ENCODE measurements at places on chromosomes 1 and 21.

DNA sequence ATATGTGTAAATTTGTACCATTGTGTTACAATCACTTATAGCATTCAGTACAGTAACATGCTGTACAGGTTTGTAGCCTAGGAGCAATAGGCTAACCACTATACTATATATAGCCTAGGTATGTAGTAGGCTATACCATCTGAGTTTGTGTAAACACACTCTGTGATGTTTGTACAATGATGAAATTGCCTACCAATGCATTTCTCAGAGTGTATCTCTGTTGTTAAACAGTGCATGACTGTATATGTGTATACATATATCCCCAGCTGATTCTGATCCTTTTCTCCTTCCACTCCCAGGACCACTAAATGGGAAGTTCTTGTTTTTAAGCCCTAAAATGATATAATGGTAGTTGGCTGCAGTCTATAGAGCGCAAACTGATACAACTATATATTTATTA lies 7.8 kb downstream of the GNPAT start:
- DNase-seq: no peak

DNA sequence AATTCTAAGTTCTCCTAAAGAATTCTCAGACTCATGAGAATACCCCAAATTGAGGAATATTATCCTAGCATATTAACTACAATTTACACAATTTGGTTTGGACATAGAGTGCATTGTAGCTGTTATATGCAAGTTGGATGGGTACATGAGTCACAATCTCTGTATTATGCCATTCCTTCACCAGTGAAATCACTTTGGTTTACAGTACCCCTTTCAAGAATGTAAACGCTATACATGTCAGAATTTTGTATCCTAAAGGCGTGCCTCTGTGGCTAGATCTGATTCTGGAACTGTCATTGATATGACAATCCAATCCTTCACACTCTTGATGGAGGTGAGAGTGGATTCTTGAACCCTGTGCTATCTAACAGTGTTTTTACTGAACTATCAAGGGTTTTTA lies 6.7 kb upstream of the IL10RB start:
- DNase-seq: no peak

DNA sequence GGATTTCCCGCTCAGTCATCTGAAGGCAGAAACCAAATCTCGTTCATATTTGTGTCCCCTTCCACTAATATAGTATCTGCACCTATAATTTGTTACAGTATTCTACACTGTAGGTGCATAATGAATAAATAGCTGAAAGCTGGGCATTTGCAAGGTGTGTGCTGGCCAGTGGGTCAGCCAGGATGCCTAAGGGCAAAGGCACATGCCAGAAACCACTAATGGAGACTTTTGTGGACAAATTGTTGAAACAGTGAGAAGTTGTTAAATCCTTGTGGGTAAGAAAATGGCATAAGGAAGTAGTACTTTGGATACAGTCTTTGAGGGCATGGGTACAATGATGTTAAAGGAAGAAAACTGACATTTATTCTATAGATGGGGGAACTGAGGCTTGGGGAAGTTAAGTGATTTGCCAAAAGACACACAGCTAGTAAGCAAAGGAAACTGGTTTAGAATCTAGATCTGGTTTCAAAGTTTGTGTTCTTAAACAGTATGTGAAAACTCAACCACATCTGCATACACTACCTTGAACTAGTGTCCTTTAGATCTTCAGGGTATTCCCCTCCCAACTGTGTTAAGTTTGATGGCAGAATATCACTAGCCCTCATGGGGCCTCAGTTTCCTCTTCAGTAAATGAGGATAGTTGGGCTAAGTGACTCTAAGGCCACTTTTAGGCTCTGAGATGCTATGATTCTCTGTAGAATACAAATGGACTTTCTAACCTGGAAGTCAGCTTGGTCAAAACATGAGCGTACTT lies 26.5 kb upstream of the LRRC8C start:
- no peak for DNase-seq

DNA sequence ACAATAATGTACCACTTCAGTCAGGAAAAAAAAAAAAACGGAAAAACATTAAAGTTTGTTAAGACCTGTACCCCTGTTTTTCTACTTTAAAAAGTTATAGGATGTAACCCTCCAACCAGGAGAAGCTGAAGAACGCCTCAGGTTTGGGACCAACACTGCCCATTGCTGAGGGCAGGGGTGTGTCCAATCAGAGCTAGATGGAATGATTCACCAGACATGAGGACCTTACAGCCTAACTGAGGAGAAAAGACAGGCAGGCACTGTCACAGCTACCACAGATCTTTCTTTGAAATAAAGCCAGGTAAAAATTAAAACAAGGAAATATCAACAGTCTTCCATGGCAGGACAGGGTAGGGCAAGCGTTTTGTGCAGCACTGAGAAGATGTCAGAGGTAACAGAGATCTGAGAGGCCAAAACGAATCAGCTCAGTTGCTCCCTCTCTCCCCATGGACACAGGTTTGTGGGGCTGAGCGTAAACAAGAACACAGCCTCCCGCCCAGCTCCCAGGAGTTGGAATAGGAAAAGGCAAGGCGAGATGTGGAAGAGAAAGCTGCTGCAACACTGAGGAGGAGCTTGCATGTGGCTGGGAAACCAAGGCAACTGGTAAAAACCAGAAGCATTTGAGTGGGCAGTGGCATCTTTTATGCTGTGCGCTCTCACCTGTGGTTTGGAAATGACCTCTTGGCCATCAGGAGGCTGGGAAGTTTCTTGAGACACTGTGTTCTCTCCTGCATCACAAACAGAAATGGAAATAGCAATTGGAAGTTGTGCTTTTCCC lies 34.0 kb downstream of the SEC16B start:
- DNase-seq: no peak

DNA sequence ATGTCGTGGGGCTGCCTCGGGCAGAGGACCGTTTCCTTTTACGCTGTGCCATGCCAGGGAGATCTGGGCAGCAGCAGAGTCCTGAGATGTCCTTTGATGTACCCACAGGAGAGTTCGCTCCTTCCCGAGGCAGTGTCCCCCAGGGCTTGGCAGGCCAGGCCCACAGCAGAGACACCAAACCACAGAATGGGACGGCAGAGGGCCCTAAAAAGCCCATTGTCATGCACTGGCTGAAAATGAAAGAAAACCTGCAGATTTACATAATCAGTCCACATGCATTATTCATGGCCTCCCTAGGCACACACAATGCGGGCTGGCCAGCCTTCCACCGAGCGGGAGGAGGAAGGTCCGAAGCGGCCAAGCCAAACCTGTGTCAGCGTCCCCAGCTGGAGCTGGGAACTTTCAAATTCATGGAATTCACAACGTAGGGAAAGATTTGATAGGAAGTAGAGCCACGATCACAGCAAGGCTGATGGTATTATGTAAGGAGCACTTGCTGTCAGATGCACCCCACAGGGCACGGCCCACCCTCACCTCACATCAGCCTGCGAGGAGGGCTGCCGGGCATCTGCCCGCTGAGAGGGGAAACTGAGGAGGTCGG lies 25.3 kb upstream of the EFHD2 start:
- no peak for DNase-seq

DNA sequence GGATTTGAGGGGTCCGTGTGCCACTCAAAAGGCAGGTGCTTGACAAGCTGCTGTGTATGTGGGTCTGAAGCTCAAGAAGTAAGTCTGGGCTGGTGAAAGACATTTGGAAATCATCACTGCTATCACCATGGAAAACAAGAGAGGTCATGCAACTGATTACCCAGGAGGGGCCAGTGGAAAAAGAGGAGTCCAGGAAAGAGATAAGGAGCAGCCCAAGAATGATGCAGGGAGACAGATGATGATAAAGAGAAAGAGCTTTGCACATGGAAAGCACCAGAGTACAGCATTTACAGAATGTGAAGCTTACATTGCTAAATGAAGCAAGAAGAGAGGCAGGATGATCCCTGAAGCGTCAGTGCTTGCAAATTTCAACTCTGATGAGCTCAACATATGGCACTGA lies 203.2 kb downstream of the SETD4 start:
- DNase-seq: no peak

DNA sequence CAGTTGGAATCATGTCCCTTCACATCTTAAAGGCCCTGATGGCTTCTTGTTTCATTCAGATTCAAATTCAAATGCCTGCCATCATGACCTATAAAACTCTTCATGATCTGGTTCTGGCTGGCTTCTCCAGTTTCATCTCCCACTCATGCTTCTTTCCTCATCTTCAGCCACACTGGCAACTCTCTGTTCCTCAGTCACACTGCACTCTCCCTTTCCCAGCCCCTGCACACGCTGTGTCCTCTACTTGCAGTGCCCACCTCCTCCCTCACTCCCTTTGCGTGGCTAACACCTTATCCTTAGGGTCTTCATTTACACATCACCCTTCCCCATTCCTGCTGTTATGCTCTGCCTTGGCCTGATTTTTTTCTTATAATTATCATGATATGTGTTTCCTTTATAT lies 120.6 kb upstream of the LMO4 start:
- no peak for DNase-seq

DNA sequence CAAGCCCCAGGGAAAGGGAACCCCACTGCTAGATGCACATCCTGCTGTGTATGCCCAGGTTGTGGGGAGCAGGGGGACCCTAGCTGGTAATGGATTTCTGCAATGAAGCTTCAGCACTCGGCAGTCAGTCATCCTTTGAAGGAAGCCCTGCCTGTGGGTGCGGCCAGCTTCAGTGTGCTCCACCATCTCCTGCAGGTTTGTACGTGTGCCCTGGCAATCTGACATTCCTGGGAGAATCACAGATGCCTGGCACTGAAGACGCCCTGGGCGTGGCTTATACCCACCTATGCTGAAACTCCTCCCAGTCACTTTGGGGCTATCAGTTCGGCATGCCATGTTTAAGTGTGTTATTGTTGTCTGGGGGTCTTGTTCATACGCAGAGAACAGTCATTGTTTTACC lies 6.8 kb downstream of the SPRR5 start:
- no peak for DNase-seq

DNA sequence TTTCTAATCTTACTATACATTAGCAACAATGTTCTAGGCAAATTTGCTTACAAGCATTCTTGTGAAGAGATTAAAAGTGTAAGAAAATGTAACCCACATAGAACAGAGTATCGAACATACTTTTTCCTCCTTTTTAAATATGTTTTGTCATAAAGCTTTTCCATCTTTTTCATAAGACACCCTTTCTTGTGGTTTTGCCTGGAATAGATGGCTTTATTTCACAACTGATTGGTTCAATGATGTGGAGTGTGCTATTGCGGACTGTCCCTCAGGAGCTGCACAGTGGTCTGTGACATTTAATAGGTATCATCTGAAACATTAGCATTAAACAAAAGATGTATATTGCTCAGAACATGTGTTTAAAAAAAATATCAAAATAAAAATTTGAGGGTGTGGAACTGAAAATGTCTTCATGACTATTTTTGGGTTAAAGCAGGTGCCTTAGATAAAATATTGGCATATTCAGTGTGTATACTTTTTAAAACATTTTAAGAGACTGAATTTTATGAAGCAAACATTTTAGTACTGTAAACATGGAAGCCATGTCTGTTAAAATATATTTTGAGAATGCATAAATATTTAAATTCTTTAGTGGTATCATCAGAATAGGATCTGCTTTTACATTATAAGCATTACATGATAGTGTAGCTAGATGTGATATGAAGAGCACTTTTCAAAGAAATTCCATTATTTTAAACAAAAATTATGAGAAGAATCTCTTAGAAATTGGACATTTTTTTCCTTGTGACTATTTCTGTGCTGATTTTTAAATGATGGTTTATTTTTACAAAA lies 48.3 kb upstream of the C1orf146 start:
- DNase-seq: no peak

DNA sequence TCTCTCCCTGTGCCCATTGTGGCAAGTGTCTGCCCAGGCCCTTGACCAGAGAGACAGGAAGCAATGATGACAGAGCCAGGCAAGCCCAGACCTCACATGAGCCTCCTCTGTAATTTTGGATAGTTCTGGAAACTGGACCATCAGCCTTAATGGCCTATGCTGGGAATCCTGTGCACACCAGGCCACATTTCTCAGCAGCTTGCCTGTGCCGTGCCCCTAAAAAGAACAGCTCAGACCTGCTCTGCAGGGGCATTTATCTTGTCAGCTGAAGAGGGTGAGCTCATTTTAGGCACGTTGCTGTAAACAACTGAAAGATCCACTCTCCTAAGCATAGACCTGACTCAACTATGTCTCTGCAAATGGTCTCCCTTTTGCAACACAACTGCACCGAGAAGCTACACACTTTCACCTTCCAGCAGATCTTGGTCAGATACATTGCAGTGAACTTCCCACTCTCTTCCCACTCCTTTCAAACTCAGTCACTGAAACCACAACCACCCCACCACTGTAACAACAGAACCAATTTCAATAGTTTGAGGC lies 53.5 kb upstream of the BACH1 start:
- no peak for DNase-seq

DNA sequence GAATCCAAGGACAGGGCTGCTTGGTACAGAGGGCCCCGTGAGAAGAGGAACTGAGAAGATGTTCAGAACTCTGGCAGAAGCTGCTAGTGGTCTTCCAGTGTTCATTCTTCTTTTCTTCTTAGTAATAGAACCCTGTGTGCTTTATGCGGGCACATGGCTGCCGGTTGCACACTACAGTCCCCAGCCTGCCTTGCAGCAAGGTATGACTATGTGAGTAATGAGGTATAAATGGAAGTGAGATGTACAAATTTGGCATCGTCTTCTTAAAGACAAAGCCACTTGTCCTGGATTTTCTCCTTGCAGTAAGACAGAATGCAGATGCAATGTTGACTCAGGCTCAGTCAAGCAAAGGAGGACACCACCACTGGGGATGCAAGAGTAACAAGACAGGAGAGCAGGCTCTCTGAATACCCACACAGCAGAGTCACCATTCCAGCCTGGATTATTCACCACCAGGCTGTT lies 15.0 kb upstream of the ATP1B1 start:
- DNase-seq: no peak

DNA sequence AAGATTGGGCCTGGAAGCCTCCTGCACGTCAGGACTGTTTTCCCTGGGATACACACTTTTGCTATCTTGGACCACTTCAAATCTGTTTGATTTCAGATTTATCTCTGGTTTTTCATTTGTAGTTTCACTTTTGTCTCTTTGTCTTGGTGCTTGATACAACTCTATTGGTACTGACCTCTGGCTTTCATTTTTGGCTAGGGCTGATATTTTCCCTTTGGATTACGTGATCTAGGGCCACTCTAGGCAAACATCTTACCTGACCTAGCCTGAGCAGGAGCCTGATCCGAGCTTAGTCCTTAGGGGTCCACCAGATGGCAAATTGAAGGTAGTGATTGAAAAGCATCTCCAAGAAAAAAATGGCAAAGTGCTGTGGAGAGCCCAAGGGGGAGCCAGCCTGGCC lies 39.6 kb downstream of the ZBTB18 start:
- DNase-seq: no peak

DNA sequence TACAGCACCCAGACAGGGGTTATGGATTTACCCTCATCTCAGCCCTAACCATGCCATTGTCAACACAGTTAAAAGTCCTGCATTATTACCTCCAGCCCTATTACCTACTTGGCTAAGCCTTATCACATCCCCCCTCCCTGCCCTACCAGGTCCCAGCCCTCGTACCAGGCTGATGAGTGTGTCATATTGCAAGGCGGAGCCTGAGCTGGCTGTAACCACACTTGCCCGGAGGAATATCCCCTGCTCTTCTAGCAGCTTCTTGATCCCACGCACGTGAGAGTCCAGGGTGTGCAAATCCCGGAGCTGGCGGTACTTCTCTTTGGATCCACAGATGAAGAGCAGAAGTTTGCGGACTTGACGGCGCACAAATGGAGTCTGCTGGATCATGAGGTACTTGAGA lies 87.4 kb downstream of the UBR4 start:
- DNase-seq: no peak

- DNase-seq: no peak
Observed at GRCh38 chr1:119372503-119373086, 4.0 kb downstream of the HAO2 start.

GRCh38 chr1:11594625-11595024 lies 59.6 kb downstream of the FBXO2 start:
- no peak for DNase-seq

Data from stimulated activated CD8-positive, alpha-beta memory T cell treated with anti-CD3 and anti-CD28 coated beads, Interleukin-7, amount 100 ng/mL, for 1 hour (primary cell).